ENCODE measurements at places on chromosomes 2 and 18.

DNA sequence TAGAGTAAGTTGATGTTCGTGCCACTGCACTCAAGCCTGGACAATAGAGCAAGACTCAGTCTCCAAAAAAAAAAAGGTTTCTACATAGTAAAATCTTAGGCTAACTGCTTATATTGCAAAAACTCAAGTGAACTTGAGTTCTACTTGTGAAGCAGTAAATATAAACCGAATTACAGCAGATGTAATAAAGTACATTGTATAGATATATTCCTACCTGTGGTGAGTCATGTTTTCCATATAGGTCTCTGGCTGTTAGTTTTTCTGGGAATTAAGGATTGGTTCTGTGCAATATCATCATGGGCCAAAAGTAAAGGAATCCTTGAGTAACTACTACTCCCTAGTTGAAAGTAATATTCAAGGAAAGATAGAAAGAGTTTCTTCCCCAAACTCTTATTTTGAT, 159.9 kb downstream of the DYM start:
- no peak for DNase-seq

GRCh38 chr18:21051620-21052019, 60.0 kb downstream of the ROCK1 start:
- no peak for DNase-seq

DNA sequence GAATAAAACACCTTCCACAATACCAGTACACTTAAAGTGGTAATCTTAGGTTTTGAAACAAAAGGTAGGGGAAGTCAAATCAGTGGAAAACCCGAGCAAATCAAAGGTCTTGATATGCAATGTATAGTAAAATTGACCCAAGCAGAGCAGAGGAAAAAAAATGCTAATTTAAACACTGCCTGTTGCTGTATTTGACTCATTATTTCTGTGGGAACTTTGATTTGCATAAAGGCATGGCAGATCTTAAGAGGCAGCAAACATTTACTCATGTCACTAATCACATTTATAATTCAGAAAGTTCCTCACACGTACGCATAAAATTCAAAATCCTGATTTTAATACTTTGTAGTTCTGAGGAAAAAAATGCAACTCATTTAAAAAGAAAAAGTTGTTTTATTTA, 64.4 kb downstream of the IKZF2 start:
- no peak for DNase-seq

- DNase-seq: no peak
These were observed 1988.8 kb upstream of the PIK3C3 start for GRCh38 chr18:39966275-39966674.

GRCh38 chr2:19769513-19769912, 132.3 kb downstream of the TTC32 start:
- no peak for DNase-seq

DNA sequence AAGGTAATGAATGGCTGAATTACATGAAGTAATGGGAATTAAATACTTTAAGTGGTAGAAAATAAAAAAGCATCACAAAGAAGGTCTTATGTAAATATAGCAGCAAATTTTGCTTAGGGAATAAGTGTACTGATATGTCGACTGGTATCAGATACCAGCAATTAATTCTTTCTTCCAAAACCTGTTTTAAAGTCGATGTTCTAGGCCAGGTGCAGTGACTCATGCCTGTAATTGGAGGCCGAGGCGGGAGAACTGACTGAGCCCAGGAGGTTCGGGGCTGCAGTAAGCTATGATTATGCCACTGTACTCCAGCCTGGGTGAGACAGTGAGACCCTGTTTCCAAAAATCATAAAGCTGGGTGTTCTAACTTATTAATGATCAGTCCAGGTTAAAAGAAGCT, 30.3 kb downstream of the SP3 start:
- no peak for DNase-seq

DNA sequence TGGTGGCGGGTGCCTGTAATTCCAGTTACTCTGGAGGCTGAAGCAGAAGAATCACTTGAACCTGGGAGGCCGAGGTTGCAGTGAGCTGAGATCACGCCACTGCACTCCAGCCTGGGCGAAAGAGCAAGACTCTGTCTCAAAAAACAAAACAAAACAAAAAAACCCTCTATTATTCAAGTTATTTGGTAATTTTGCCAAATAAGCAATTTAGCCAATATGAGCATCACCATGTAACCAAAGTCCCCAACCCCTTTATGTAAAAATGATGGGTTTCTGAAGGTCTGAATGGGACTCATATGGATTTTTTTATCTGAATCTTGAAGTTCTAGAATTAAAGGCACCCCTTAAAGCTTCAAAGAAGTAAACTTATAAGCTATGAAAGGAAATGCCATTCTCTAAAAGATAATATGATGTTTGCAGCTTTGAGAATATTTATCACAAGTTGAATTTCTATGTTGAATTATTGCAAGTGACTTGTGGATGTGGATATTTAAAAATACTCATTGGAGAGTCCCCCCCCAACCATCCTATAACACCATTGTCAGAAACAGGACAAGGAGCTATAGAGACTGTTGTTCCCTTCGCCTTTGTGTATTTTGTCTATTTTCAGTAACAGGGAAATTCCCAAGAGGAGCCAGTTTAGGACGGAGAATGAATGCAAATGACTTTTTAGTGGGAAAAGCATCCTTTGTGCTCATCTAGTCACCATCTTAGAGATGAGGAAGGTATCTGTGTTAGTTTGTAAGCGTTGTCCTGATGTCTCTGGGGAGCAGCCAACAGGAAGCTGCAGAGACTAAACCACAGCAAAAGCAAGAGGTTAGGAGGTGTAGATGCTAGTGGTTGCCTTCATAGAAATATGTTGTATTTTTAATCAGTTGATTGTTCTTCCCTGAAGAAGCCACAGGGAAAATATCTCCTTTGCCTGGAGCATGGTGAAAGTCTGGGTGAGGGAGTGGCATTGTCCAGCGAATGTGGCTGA, 68.3 kb downstream of the TET3 start:
- DNase-seq: no peak

DNA sequence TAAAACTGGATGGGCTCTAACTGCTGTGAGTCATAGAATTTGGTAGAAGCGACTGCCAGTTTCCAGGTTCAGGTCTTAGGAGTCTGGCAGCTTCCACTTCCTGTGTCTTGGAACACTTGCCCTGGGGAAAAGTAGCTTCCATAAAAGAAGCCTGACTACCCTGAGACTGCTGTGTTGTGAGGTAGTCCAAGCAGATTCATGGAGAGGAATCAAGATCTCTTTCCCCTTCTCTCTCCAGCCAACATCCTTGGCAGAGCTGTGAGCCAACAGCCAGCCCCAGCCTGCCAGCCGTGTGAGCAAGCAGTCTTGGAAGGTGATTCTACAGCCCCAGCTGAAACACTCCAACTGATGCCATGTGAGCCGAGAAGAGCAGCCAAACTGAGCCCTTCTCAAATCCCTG, 33.7 kb downstream of the SLC20A1 start:
- no peak for DNase-seq

DNA sequence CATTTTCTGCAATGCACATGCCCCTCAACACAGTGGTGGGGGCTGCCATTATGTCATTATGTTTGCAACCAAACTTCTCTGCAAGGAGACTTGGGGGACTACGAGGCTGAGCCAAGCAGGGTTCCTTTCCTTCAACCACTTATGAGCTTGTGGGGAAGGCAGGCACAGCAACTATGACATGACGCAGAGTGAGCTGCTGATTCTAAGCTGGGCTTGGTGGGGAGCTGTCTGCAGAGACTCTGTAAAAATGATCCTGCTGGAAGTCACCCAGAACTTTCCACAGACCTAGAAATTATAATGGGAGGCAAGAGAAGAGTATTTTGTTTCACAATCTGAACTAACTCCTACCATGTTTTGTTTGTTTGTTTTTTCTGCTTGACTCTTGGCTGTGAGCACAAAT, 55.6 kb downstream of the INPP5D start:
- no peak for DNase-seq

DNA sequence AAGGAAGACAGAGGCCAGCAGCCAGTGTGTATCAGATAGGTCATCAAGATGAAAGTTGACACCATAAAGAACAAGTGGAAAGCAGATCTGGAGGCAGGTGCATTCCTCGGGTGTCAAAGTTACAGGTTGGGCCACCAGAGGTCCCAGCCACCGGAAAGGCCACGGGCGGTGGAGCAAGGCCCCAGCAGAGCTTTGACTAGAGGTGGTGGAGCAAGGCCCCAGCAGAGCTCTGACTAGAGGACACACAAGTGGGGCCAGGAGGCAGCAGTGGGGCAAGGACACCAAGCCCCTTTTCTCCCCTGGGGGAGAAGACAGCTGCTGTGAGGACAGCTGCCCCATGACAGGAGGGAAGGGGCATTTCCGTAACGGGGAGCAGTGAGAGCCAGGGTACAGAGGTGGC, 115.1 kb downstream of the GYPC start:
- no peak for DNase-seq

DNA sequence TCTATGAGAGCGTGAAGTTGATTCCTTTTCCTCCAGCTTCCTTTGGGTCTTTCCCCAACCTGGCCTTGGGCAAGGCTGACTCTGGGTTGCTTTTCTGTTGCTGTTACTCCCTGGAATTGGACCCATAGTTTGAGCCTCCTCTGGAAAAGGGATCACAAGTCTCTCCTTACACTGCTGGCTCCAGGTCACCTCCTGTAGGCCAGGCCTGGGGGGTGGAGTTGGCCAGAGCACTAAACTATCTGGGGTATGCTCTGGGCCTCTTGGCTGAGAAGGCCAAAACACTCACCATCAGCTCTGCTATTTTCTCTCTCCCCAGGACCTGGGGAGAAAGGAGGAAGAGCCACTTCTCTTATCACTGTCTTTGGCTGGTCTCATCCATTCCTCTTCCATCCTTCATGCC, 56.5 kb upstream of the NCOA1 start:
- no peak for DNase-seq

DNA sequence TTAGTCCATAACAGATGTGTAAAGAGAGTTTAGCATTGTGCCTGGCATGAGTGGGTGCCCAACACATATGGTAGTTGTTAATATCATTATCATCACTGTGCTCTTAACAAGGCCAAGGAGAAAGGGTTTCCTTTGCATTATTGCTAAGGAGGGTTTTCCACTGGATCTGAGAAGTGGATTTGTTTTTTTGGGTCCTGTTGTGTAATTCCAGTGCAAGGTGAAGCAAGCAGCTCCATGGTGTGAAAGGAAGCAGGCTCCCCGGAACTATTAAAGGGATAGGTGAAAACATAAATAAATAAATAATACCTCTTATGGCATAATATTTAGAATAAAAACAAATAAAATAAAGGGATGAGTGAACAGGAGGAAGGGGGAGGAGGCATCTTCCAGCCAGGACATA, 65.3 kb downstream of the MTCL1 start:
- no peak for DNase-seq

GRCh38 chr18:33581856-33582255, 3.8 kb downstream of the ASXL3 start:
- no peak for DNase-seq

GRCh38 chr18:11828786-11829432, 22.3 kb upstream of the CHMP1B start:
- no peak for DNase-seq

- no peak for DNase-seq
These were observed 153.7 kb downstream of the NRXN1 start for GRCh38 chr2:50878251-50878650.

- no peak for DNase-seq
These were observed 98.3 kb upstream of the ZBTB14 start for GRCh38 chr18:5393779-5394178.

DNA sequence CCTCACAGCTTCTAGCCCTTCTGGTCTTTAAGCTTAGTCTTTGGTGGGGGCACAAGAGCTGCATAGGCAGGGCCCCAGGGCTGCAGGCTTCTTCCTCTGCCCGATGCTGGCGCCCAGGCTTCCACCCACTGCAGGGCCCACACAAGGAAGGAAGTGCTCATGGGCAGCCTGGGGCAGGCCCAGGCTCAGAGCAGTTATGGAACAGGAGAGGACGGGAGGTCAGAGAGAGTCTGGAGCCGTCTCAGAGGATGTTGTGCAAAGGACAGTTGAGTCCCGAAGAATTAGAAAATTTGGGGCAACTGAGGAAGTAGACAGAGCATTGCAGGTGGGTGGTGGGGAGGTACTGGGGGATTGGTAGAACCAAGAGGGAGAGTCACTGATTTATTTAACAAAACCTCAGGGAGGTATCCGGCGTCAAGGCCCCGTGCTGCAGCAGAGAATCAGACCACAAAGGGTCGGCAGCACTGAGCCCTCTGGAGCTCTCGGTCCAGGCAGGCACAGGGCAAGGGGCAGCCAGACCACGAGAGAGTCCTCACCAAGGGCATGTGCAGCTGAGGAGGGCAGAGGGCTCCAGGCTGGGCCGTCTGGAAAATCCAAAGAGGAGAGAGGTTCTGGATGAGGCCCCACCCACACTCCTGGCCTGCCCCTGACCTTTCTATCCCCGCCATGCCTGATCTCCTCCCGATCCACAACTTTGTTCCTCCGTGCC, 110.8 kb upstream of the GLI2 start:
- DNase-seq: no peak

DNA sequence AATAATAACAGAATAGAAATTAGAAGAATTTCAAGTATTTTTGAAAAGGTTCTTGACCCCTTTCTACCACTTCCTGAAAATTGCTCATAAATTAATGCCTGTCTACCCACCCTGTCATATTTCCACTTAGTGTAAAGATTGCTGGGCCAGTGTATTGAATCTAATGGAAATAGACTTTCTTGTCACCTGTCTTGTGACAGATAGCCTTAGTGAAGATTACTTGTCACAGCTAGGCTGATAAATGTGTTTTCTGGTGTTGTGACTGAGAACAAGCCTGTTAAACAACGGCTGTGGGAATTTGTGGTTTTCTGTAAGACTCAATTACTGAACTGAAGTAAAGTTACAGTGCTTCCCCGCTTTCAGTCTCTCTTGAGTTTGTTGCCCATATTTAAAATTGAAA, 37.0 kb downstream of the PIK3C3 start:
- DNase-seq: no peak

DNA sequence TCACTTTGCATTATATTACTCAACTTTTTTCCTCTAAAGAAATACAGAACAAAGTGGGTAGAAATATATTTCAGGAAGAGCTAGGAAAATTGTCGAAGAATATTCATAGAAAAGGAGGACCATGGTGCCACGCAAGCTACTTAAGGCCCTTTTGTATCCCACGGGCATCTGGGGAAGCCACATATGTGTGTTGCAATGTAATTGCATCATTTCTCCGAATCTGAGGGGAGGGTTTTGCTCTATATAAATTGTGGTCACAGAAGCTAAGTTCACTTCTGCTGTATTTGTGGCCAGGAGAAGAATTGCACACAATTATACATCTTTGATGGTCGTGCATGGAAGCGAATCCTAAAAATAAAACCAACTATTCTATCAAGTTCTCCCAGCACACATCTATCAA, 360.3 kb downstream of the IRS1 start:
- no peak for DNase-seq

All from lower lobe of right lung (tissue), 2 donors.